ENCODE measurements at places on chromosomes 7 and 10.

DNA sequence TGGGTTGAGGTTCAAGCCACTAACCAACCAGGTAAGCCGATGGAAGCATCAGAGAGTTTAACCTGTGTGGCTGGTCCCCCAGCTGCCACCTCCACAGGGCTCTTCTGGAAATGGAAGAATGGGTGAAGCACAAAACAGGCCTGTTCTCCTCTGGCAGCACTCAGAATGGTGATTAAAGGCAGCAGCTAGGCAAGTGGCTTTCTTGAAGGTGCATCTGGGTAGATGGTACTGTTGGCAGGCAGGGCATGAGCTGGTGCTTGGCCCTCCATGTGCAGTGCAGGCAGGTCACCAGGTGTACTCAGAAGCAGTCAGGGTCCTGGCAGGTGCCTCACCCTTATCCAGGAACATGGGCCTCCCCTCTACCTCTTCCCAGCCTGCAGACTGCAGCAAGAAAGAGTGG is 11.5 kb downstream of the AKR1E2 start:
- DNase-seq: no peak

DNA sequence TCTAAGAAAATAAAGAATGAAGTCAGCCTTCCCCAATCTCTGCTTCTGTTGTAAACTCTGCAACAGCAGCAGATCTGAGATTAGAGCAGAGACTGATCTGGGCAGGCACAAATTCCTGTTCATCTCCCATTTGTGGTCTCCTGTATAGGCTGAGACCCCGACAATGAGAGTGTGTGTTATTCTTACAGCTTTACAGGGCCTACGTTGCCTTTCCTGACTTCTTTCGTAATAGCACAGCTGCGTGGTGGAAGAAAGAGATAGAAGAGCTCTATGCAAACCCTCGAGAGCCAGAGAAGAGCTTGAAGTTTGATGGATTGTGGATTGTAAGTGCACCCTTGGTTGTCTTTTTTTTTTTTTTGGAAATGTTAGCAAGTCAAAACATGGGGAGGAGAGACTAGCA is 72.1 kb downstream of the PRSS58 start:
- DNase-seq: no peak

- no peak for DNase-seq
Measured at GRCh38 chr10:110160522-110160921, 46.9 kb upstream of the MXI1 start.

DNA sequence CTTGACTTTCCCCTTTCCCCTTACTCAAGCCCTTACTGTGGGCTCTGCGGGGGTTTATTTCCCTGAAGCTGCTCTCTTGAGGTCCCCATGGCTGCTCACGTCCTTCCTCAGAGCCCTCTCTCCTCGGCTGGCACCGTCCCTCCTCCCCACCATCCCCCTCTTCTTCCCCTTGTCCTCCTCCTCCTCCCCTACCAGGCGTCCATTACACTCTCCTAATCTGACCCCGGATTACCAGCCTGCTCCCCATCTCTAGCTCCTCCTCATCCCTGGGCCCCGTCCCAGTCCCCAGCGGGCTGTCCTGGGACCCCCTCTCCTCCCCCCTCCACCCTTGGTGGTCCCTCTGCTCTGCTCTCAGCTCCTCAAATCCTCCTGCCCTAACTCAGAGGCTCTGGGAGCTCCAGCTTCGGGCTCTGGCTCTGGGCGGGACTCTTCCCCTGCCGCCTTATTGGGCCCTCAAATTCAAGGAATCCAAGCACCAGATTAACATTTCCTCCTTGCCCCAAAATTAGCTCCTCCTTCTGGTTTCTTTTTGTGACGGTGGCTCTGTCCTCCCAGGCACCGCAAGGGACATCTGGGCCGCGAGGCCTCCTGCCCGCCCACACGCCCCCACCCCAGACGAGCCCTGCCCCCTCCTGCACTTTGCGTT is 48.5 kb upstream of the LEP start:
- DNase-seq: no peak

GRCh38 chr7:7159063-7159658 is 23.2 kb upstream of the C1GALT1 start:
- DNase-seq: no peak

DNA sequence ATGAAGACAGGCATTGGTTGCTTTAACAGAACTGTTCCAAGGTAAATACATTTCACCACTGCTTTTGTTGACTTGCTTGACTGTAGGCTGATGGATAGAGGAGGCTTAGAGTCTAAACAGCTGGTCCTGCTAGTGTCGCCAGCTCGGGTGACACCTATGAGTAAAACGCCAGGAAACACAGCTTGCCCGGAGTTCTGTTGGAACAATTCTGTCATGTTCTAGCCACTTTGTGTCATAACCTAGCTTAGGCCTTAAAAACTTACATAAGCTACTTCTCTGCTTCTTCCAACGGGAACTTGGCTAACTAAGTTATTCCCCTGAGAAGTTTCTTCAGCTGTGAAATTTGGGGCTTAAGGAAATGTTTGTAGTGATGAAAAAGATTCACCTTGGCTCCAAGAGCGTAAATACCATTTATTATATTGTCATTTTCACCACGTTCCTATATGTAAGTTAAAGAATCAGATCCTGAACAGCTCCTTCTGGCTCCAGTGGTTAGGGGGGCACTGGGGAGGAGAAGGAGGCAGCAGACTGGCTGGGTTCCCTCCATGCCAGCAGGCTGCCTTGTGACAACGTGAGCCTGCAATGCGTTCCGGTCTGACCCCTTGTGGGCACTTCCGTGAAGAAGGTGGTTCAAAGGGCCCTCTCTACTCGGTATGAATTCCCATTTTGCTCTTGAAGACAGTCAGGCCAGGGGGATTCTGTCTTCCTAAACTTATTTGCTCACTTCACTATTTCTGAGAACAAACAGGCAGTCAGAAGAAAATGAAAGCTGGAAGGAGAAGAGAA is 253.2 kb downstream of the BMPER start:
- no peak for DNase-seq

All from NCI-H510A (cell line).